ENCODE measurements at places on chromosomes 12 and 14. TPM values are rescaled to one million over a fixed set of nuclear protein-coding genes. Genes with fewer than 3 reads are reported as not detected.

Gene SPX
- total RNA-seq, result 1.0 TPM

Gene TEX52
- total RNA-seq, result 0.17 TPM

- DNase-seq, result peak; percentile 63
Measured at GRCh38 chr14:65336191-65336591, 76.3 kb upstream of the FUT8 start.

DNA sequence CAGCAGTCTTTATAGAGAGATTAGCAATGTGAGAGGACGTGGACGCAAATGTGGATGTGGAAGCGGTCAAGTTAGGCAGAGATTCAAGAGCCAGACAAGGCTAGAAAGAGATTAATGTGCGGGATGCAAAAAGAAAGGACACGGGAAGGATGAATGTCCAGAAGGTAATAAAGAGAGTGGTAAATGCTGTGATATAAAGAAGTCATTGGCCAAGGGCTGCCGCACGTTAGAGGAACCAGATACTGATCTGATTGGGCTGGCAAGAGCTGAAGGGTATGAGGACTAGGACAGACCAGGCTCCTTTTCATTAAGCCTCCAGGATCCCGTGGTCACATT lies 59.5 kb downstream of the DHRS2 start:
- no peak for DNase-seq

DNA sequence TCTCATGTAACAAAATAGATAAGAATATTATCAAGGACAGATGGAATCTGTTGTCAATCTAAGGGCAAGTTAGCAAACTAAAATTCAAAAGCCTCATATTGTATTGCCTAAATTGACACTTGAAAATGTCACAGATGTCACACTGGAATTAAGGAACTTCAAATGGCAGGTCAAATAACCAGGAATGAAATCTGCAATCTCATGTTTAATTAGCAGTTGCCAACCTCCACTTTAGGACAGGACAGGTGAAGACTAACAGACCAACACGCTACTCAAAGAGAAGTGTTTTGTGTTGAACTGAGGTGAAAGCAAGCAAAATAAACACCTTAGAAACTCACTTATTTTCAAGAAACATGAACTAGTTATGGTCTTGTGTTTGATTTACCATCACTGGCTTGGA lies 11.1 kb downstream of the KIF21A start:
- no peak for DNase-seq

GRCh38 chr12:24697769-24698168 lies 251.1 kb downstream of the BCAT1 start:
- no peak for DNase-seq

DNA sequence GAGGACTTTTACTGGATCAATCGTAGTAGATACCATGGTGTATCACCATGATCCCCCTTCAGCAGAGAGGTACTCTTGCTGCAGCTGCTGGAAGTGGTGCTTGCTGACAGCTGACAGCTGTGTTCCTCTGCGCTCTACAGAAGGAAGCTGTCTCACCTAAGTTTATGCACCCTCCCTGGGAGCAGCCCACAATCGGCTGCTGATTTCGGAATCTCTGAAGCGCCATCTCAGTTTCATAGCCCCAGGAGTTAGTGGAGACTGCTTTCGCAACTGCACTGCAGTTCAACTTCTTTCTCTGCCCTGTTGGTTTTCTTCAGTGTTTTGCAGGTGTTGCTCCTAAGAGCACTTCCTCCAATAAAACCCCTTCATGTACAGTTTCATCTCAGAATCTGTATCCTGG lies 237.9 kb downstream of the PAWR start:
- no peak for DNase-seq

GRCh38 chr14:68785534-68786490 lies 7.1 kb downstream of the ZFP36L1 start:
- no peak for DNase-seq

DNA sequence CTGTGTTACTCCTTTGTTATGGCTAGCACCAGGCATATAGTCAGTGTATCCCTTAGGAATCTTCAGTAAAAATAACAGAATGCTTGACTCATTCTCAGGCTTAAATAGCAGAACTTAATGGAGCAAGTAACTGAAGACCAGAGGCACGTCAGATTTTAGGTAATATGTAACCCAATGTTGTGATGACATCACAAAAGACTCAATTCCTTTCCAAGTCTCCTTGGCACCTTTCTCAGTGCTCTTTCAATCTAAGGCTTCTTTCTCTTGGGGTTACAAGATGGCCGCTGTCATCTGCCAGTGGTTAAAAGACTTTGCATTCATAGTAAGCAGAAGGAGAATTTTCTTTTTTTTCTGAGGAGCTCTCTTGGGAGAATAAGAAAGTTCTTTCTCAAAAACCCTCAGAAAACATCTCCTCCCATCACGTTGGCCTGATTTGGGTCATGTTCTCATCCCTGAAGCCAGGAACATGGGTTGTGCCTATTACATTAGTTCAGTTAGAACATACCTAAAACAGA lies 33.4 kb upstream of the DCN start:
- DNase-seq, result no peak

Gene TPH2
- not detected for total RNA-seq

GRCh38 chr14:20623798-20624197 lies 17.7 kb downstream of the OR6S1 start:
- no peak for DNase-seq

Gene GRIP1
- not detected for total RNA-seq

DNA sequence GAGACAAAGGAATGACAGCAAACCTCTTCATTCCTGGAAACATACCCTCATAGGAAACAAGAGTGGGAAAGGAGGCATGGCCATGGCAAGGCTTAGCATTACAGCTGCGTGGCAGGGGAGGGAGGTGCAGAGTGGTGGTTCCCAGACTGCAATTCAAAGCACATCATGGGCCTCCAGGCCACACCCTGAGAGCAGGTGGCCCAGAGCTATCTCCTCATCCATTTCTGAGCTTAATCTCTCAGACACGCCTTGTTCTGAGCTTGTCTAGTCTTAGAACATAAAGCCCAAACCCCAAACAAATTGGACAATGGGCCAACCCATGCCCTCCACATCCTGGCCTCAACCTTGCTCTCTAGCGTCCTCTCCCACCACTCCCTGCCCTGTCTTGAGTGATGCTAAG lies 5.9 kb upstream of the KRT3 start:
- DNase-seq, result no peak

- DNase-seq, result no peak
Measured at GRCh38 chr14:31020834-31021575, 4.4 kb upstream of the AP4S1 start.

Gene NTS
- total RNA-seq, result not detected

Gene C12orf76
- total RNA-seq, result 20.3 TPM

Gene AJUBA
- total RNA-seq, result 1.8 TPM

Gene ATP5MC2
- total RNA-seq, result 383 TPM

Gene WIF1
- total RNA-seq, result not detected

- no peak for DNase-seq
Measured at GRCh38 chr12:104941454-104941853, 16.6 kb downstream of the SLC41A2 start.

- no peak for DNase-seq
Measured at GRCh38 chr12:114616081-114616480, 67.9 kb downstream of the TBX3 start.

DNA sequence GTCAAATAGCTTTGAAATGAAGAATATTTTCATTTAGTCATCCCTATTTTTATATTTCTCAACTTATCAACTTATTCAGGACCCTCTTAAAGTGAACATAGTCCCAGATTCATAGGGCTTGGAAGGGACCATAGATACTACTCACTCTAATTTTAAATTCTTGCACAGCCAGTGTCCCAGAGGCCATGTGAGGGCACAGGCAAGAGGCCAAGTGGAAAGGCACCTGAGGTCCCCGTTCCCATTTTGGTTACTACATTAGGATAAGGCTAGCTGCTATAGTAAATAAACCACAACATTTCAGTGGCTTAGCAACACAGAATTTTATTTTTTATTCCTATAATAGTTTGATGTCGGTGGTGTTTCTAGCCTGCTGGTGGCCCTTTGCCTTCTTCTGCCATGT lies 227.8 kb downstream of the SPTSSA start:
- DNase-seq, result no peak

DNA sequence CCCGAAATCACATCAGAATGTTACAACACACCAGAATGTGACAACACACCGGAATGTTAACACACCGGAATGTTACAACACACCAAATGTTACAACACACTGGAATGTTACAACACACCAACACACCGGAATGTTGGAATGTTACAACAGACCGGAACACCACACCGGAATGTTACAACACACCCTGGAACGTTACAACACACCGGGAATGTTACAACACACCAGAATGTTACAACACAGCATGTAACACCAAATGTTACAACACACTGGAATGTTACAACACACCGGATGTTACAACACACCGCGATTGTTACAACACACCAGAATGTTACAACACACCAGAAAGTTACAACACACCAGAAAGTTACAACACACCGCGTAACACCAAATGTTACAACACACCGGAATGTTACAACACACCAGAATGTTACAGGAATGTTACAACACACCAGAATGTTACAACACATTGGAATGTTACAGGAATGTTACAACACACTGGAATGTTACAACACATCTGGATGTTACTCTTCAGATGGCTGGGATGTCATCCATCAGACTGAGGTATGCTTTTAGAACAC lies 21.1 kb downstream of the CHFR start:
- DNase-seq, result no peak

DNA sequence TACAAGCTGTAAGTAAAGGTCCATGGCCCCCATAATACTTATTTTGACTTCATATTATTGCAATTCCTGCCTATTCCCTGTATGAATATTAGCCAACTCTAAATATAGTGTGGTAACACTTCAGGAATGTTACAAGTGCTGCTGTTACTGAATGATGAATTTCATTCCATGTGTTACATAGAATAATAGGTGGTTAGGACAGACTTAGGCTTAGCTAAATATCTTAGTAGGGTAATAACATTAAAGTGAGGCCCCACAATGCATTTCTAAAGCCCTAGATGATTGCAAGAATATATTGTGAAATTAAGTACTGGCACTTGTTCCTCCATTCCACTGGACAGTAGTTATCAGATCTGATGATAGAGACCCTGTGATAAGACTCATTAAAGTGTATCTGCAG lies 182.7 kb downstream of the PCNX1 start:
- no peak for DNase-seq

- DNase-seq, result no peak
Measured at GRCh38 chr12:3725388-3726115, 27.4 kb downstream of the CRACR2A start.

Gene KIF5A
- total RNA-seq, result 2.4 TPM

Gene LALBA
- not detected for total RNA-seq

Gene BCL11B
- 43.5 TPM for total RNA-seq

GRCh38 chr14:103736546-103737431 lies 21.2 kb downstream of the ZFYVE21 start:
- no peak for DNase-seq

Measured in activated T-helper 1 cell treated with anti-CD3 and anti-CD28 coated beads, Interleukin-12 subunit alpha, Interleukin-12 subunit beta, Interleukin-2, Interleukin-4 antibody, amounts not matched to agents 30 ng/mL and 10 ng/mL and 1 ng/mL, durations not matched to agents 14 hours and 24 hours and 36 hours (primary cell).